Mucosa of gallbladder (tissue), 1 donor: ENCODE measurements at places on chromosomes 2 and 18. TPM values are rescaled to one million over a fixed set of nuclear protein-coding genes. Genes with fewer than 3 reads are reported as not detected.

Gene TRIP12
- 204 TPM for total RNA-seq

Gene SCN7A
- total RNA-seq, result 9.6 TPM

Gene CRACDL
- total RNA-seq, result 18.4 TPM

Gene GYPC
- 51.1 TPM for total RNA-seq

Gene SLC16A14
- 8.8 TPM for total RNA-seq

Gene FAP
- total RNA-seq, result 1.8 TPM

Gene DPYSL5
- total RNA-seq, result 0.26 TPM

Gene TXNDC2
- total RNA-seq, result not detected

Gene MTIF2
- 22.8 TPM for total RNA-seq

Gene WDFY1
- total RNA-seq, result 51.9 TPM

Gene TEX44
- total RNA-seq, result not detected

Gene SAG
- total RNA-seq, result not detected

Gene CELF4
- total RNA-seq, result 3.8 TPM

Gene TTR
- 159 TPM for total RNA-seq

Gene FBLN7
- 2.9 TPM for total RNA-seq

Gene UNC80
- 14.5 TPM for total RNA-seq

Gene VWC2L
- not detected for total RNA-seq

Gene MYL1
- total RNA-seq, result not detected

Gene OTOS
- total RNA-seq, result not detected

Gene CREG2
- total RNA-seq, result 0.26 TPM

Gene PDE11A
- total RNA-seq, result 2.8 TPM

Gene MYCN
- 1.4 TPM for total RNA-seq

Gene METTL5
- 39.9 TPM for total RNA-seq

Gene INPP5D
- total RNA-seq, result 30.4 TPM

Gene SERPINB11
- total RNA-seq, result not detected

Gene REG3A
- 2.9 TPM for total RNA-seq

Gene SLC66A2
- total RNA-seq, result 61.3 TPM

Gene UGT1A3
- total RNA-seq, result 0.86 TPM

Gene PTPRM
- total RNA-seq, result 61.5 TPM

Gene ERICH2
- total RNA-seq, result 0.86 TPM

Gene CAB39
- total RNA-seq, result 73.8 TPM

Gene C2orf81
- 12.9 TPM for total RNA-seq

Gene TDRD15
- not detected for total RNA-seq

Gene ST3GAL5
- 56.2 TPM for total RNA-seq

Gene RGPD4
- total RNA-seq, result not detected

Gene LYG2
- not detected for total RNA-seq

Gene CRYBA2
- total RNA-seq, result not detected

Gene FSHR
- total RNA-seq, result 0.20 TPM

Gene ANKRD30B
- total RNA-seq, result not detected

Gene KLHL41
- 6.2 TPM for total RNA-seq

Gene INHBB
- total RNA-seq, result 1.1 TPM

Gene DYNAP
- total RNA-seq, result not detected

Gene ATP9B
- total RNA-seq, result 28.5 TPM

Gene BBS5
- 13.6 TPM for total RNA-seq

Gene LONRF2
- 11.2 TPM for total RNA-seq

Gene CAVIN2
- 138 TPM for total RNA-seq

Gene ABCB11
- 0.23 TPM for total RNA-seq

Gene HSPE1
- 115 TPM for total RNA-seq

Gene SLC23A3
- total RNA-seq, result 4.7 TPM

Gene TGFA
- total RNA-seq, result 51.0 TPM

Gene CDK15
- 3.1 TPM for total RNA-seq
